Testis (tissue), 5 donors: ENCODE measurements at places on chromosomes 16 and 17.

DNA sequence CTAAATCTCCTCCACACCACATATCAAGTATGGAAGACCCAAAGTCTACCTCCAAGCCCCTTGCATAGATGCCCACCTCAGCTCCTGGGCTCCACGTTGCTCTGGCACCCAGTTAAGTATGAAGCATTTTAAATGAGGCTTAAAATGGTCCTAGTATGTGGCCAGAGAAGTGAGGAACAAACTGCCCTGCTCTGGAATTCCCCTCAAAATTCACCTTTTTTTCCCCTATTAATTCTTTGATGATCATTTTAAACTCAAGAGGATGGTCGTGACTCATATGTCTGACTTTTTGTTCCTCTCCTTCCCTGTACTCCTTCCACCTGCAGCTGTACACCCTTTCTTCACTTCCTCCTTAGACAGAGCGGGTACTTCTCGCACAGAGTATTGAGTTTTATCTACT lies 234.5 kb upstream of the MYOCD start:
- no peaks in the 10 kb centered on the region for H3K27me3 ChIP-seq
- H3K4me1 ChIP-seq: no peaks in the 10 kb centered on the region

DNA sequence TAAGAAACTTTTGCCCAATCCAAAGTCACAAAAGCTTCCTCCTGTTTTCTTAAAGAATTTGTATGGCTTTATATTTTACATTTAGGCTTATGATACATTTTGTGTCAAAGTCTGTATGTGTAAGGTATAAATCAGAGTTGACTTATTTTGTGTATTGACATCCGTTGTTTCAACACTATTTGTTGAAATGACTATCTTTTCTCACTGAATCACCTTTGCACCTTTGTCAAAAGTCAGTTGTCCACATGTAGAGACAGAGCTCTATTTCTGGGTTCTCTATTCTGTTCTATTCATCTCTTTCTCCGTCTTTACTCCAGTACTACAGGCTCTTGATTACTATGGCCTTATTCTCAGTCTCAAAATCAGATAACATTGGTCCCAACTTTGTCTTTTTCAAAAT lies 73.2 kb downstream of the C16orf78 start:
- DNase-seq: no peak
- no peak overlapping the region for H3K27ac ChIP-seq
- no peak overlapping the region for H3K4me3 ChIP-seq
- no peaks in the 10 kb centered on the region for H3K36me3 ChIP-seq

GRCh38 chr17:81381632-81382577 lies 13.4 kb upstream of the BAHCC1 start:
- H3K4me1 ChIP-seq: peaks cover 14% of the 10 kb centered on the region
- no peak overlapping the region for H3K27ac ChIP-seq
- H3K27me3 ChIP-seq: no peaks in the 10 kb centered on the region
- no peak overlapping the region for H3K4me3 ChIP-seq
- DNase-seq: no peak

DNA sequence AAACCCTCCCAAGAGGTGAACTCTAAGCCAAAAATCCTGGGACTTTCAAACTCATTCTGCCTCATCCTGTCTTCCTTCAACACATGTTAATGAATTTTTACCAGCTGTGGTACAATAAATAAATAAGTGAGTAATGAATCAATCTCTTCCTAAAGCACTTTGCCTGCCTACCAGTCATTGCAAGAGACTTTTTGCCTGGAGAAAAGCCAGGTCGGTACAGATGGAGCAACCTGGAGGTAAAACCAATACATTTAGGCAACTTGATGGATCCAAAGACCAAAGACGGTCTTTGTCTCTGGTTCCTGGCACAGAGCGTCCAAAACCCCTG lies 324.2 kb downstream of the PMP22 start:
- no peaks in the 10 kb centered on the region for H3K4me1 ChIP-seq
- no peak overlapping the region for H3K27ac ChIP-seq
- H3K27me3 ChIP-seq: no peaks in the 10 kb centered on the region
- DNase-seq: no peak
- H3K4me3 ChIP-seq: no peak overlapping the region

DNA sequence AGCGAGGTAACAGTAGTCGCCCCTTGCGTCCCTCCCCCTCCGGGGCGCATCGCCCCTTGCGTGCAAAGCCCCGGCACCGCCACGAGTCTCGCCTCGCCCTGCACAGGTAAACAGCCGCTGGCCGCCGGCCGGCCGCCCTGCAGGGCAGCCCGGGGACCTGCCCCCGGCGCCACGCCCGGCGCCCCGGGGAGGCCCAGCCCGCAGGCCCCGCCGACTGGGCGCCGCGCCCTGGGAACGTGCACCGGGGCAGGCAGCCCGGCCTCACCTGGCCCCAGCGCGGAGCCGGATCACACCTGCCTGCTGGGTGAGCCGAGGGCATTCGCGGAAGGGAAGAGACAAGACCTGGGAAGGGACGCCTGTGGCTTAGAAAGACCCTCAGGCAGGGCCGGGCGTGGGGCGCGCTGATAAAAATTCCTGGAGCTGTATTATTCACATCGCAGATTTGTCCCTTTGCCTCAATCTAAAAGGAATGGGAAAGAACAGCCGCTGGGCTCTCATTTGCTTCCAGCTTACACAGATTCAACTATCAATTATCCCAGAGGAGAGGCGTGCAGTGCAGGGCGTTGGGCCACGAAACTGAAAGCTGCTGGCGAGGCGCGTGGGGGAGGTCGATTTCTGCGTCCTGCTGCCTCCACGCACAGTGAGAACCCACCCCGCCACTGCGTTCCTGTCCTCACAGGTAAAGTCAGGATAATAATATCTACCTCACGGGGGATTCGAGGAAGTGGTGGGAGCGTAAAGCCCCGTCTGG lies 451.9 kb downstream of the SLC39A11 start:
- DNase-seq: no peak
- no peak overlapping the region for H3K27ac ChIP-seq
- no peaks in the 10 kb centered on the region for H3K27me3 ChIP-seq
- no peak overlapping the region for H3K4me3 ChIP-seq
- H3K4me1 ChIP-seq: no peaks in the 10 kb centered on the region
